Neural progenitor cell (in vitro differentiated cells): ENCODE measurements at places on chromosomes 5 and 9.

DNA sequence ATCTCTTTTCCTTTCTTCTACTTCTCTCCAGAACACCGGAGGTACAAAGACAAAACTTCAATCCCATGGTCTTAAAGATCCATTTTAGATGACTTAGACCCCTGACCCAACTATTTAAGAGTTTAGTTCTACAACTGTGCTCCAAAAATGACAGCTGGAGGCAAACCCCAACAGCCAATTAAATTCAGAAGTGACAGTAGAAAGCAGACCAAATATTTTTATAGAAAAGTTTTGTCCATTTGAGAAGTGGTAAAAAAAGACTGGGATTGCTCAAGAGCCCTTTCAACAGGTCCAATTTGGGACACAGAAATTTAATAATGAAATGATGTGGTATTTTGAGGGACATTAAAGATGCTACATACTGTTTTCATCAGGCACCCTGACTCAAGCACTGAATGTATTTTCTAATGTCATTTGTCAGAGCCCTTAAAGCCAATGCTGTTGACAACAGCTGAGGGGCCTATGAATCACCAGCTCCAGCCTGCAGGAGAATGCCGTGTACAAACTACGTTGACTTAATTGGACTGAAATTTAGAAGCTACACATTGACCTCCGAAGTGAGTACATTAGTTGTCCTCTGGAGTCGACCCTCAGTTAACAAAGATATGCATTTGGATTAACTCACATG, 147.5 kb upstream of the PIK3R1 start:
- no peak for DNase-seq

DNA sequence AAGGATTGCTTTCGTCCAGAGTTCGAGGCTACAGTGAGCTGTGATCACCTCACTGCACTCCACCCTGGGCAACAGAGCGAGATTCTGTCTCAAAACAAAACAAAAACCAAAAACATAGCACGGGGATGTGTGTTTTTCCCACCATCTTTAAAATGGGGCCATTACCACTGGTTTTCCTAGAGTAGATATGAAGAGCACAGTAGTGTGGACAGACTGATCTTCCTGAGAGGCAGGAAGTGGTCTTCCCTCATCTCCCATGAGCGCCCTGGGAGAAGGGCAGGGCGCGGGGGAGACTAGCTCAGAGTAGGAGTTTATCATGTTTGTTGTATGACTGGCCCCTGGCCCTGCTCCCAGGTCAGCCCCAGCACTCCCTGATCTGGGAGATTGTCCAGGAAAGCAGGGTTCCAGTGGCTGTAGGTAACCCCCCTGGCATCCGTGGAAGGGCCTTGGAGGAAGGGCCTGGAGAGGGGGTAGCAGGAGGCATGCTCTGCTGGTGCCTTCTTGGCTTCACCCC, 2.3 kb downstream of the SUSD3 start:
- DNase-seq, result no peak

- DNase-seq, result no peak
Observed at GRCh38 chr5:36644727-36645126, 38.3 kb downstream of the SLC1A3 start.

DNA sequence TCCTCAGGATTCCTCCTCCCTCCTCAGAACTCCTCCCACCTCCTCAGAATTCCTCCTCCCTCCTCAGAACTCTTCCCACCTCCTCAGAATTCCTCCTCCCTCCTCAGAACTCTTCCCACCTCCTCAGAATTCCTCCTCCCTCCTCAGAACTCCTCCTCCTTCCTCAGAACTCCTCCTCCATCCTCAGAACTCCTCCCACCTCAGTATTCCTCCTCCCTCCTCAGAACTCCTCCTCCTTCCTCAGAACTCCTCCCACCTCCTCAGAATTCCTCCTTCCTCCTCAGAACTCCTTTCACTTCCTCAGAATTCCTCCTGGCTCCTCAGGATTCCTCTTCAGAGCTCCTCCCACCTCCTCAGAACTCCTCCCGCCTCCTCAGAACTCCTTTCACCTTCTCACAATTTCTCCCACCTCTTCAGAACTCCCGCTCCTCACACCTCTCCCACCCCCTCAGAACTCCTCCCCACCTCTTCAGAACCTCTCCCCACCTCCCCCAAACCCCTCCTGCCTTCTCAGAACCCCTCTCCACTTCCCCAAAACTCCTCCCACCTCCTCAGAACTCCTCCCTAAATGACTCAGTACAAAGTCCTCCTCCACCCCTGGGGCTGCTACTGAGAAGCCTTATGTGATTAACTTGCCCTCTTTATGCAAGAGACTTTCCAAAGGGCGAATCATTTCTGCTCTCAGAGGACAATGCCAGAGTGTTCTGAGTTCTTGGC, 23.2 kb downstream of the SLC46A2 start:
- peak; percentile 14 for DNase-seq

GRCh38 chr9:86077276-86077675, 22.1 kb downstream of the GOLM1 start:
- no peak for DNase-seq

DNA sequence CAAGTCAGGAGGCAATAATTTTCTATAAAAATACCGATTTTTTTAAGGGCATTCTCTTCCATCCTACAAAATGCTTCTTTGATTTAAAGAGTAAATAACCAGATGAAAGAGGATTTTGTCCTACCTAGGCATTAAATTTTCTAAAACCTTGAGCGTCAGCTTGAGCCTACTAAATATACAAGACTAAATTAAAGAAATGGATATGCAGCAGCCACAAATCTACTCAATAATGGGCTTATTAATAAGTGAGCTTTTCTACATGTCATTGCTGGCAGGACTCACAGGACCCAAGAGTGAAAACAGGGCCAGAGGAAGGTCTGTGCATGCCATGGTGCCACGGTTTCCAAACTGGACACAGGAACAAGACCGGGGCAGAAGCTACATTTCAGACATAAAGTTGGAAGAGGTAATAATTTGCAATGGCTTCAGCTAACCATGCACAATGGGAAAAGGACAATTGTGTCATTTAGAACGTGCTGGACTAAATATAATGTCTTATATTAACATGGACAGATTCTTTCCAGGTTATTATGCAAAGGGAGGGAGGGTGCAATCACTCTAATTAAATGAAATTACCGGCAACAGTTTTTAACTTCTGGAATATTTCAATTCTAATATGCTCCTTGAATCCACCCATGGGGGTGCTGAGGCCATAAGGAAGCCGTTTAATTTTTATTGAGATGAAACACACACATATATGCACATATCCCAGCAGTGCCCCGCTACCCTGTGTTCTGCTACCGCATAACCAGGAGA, 5.2 kb downstream of the WHRN start:
- no peak for DNase-seq

DNA sequence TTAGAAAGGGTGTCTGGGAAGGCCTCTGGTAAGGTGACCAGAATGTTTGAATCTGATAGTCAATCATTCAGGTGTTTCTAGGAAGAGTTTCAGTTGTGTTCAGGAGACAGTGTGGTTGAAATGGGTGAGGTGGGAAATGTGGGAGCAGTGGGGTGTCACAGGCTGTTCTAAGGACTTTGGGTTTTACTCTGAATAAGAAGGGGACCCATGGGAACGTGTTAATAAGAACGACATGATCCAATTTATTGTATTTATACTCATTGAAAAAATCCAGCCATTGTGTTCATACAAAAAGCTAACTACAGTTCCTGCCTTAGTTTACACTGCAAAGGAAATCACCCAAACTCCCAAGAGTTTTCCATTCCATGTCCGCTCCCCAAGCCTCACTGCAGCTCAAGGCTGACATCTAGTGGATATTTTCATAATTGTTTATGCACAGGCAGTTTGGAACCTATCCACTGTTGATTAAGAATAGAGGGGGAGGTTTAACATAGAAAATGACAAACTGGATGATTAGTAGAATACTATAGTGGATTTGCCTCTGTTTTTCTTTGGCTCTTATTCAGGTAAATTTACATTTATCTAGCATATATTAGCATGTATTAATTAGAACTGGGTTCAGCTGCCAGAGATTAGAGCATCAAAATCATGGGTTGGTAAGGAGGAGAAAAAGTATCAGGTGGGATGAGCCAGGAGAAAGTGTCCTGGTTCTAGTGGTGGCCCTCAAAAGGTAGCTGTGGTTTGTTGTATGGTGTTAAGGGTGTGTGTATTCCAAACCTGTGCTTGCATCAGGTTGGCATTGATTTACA, 17.7 kb downstream of the CAVIN4 start:
- DNase-seq, result peak; percentile 70

GRCh38 chr5:126995039-126995438, 35.3 kb downstream of the MARCHF3 start:
- no peak for DNase-seq

- peak; percentile 88 for DNase-seq
Observed at GRCh38 chr5:88680253-88681132, 202.5 kb downstream of the MEF2C start.

- no peak for DNase-seq
Observed at GRCh38 chr5:68110264-68110663, 105.3 kb upstream of the PIK3R1 start.

DNA sequence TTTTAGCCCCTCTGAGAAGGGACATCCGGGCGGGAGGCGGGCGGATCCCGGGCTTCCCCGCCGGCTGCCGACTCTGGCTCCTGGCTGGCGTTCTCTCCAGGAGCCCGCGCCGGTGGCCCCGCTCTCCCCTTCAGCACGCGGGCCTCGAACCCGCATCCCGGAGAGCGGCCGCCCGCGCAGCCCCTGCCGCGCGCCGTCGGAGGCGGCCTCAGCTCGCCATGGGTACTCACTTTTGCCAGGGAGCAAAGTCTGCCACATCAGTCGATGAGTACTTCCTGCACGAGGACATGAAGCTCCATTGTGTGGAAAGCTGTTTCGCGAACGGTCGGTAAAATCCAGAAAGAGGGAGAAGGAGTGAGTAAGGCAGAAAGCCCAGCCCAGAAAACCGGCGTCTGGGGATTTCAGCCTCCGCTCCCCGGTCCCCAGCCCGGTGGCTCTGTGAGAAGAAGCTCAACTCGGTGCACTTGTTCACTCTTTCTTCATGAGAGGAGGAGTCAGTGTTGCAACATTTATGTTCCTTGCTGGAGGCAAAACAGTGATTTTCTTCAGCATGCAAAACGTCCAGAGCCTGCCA, at the start of gene PRLR:
Gene PRLR (minus strand): TSS at position 450 of the 574 bp plus-strand sequence. CDS start 140,867 bp downstream, outside the sequence.
- peak; percentile 47 for DNase-seq

DNA sequence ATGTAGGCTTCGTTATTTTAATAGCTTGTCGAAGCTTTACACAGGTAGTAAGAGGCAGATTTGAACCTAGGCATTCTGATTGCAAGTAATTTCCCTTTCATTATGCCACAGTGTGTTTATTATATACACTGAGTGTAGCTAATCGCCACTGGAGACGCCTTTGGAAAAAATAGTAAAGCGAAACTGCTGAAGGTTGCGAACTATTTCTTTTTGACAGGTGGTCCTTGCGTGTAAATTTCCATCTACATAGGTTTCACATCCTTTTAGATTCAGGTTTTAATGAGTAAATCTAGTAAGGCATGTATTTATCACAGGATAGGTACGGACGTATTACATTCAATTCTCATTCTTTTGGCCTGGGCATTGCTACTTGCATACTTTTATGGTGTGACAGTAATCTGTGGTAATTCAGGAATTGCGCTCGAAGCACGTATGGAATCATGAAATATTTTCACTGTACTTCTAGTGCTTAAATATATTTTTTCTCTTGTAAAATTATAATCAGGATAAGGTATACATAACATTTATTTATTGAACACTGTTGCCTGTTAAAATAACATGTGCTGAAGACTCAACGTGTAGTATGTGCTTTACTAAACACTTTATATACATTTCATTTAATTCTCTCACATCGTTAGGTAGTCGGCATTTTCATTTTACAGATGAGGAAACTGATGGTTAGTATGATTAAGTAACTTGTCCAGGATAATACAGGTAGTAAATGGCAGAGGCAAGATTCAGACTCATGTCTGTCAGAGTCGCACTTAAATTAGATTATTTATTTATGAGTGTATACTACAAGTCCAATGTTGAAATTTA, 1.8 kb downstream of the MARCHF6 start:
- no peak for DNase-seq

DNA sequence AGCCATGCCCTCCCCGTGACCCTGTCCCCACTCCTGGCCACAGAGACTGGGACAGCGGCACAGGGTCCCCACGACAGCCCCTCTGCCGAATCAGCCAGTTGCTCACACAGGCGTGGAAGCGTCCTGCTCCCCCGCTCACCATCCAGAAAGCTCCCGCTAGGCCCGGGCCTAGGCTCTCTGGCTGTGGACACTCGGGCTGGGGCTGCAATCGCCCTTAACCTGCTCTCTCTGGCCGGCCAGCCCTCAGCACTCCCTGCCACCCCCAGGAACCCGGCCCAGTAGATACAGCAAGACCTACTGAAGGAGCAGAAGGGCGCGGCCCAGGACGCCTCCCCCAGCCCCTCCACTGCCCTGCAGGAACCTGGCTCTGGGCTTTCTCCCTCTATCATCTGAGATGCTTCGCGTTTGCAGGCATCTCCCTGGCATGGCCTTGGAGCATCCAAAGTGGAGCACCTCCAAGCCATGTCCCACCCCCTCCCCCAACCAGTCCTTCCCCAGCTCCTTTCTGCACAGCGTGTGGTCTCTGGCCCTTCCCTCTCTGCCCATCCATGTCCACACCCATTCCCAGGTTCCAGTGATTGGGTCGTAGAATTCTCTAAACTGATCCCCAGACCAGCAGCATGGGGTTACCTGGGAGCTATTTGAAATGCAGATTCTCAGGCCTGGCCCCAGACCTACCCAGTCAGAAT, 113.7 kb upstream of the LMX1B start:
- no peak for DNase-seq

DNA sequence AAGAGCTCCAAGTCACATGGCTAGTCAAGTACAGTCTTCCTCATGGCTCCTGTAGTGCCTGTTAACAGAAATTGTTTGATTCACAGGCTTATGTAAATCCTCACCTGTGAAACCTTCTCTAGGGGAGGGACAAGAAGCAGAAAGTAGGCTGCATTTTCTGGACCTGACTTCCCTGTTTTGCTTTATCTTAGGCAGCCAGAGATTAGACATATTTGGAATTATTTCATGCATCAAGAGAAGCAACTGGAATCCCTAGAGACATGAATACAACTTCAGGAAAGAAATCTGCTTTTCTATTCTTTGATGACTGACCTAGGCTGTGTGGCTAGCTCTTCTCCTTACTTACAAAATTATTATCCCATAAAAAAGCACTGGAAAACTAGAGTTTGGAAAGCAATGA, 52.3 kb downstream of the CAST start:
- no peak for DNase-seq

DNA sequence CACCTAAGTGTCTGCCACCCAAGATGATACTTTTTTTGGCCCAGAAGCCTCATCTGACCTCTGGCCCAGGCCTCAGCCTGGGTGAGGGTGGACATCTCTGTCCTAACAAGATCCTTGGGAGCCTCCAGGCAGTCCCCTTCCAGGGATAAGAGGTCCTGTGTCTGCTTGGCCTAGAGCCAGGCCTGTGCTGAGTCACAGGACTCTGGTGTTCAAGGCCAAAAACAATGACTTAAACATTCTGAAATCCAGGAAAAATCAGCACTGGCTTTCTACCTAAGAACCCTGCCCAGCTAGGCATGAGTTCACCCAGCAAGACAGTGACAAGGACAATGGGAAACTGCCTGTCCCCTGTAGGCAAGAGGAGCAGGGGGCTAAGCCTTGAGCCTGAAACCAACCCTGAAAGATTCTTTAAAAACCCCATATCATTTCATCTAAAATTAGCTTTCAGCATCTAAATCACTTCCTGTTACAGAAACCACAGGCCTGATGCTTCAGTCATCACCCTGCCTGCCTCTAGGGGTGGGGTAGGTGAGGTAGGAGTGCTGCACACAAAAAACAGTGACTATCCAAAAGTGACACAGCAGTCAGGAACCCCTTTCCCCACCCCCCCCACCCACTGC, 29.9 kb downstream of the CSF2 start:
- no peak for DNase-seq
